Activated CD4-positive, alpha-beta T cell treated with anti-CD3 and anti-CD28 coated beads for 1 hour (primary cell): ENCODE measurements at places on chromosomes 3 and 15.

DNA sequence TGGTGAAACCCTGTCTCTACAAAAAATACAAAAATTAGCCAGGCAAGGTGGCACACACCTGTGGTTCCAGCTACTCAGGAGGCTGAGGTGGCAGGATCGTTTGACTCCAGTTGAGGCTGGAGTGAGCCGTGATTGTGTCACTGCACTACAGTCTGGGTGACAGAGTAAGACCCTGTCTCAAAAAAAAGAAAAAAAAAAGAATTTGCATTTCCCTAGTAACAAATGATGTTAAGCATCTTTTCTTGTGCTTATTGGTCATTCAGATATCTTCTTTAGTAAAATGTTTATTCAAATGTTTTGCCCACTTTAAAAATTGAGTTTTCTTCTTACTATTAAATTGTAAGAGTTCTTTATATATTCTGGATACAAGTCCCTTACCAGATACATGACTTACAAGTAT, 48.7 kb downstream of the NFKBIZ start:
- no peak for DNase-seq

DNA sequence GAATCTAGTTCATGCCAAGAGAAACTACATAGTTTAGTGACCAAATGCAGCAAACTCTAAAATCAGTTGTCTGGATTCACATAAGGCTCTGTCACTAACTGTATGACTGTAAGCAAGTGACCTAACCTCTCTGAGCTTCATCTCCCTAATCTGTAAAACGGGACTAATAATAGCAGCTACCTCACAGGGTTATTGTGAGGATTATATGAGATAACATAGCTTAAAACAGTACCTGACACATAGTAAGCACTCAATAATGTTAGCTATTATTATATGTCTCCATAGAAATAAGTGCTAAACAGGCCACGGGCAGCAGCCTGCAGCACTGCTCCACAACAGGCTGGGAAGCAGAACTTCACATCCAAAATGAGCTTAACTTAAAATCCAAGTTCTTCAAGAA, 30.2 kb downstream of the NPTN start:
- no peak for DNase-seq

DNA sequence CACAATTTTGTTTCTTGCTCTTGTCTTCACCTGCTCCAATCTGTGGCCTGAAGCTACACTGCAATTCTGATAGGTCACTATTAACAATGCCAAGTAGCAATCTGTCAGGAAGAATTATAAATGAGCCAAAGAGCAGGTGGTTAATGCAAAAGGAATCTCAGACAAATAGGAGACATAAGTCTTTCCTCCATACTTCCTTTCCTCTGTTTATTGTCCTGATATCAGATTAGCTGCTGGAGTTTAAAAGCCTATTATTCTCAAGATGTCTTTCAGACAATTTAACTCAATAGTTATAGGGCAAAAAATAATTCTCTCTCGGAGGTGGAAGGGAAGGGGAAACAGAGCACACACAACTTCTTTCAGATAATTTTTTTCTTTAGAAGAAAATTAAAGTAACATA, 491.6 kb downstream of the MFSD1 start:
- no peak for DNase-seq

DNA sequence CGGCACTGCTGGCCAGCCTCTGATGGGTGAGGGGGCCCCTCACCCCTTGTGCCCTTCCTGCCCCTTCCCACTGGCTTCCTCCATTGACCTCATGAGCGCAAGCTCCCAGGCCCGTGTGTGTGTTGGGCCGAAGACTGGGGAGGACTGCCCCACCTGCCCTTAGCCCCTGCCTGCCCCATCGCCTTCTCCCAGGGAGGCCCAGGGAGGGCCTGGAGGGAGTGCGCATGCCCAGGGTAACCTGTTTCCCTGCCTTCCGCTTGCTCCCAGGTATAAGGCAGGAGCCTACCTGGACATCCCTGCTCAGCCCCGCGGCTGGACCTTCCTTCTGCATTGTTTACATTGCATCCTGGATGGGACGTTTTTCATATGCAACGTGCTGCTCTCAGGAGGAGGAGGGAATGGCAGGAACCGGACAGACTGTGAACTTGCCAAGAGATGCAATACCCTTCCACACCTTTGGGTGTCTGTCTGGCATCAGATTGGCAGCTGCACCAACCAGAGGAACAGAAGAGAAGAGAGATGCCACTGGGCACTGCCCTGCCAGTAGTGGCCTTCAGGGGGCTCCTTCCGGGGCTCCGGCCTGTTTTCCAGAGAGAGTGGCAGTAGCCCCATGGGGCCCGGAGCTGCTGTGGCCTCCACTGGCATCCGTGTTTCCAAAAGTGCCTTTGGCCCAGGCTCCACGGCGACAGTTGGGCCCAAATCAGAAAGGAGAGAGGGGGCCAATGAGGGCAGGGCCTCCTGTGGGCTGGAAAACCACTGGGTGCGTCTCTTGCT, 8.8 kb downstream of the DLL4 start:
- DNase-seq: no peak

DNA sequence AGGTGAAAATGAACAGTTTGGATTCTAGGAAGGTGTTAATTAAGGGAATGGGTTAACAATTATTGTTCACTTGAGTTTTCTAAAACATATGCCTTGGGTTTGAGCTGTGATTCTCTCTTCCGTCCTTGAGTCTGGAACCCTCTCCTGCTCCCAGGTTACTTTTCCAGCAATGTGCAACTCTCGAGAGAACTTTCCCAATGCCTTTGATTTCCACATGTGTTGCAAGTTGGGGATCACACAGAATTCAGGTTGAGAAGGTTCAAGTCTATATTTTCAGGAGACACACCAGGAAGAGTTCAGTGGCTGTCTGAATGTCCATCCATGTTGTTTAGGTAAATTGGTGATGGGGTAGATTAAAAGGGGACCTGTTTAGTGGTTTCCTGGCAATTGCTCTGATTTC, 48.7 kb downstream of the TNFAIP8L3 start:
- DNase-seq: no peak

- DNase-seq: no peak
Measured at GRCh38 chr15:29945943-29946596, 123.8 kb upstream of the TJP1 start.

- no peak for DNase-seq
Measured at GRCh38 chr3:25009665-25010064, 418.4 kb upstream of the RARB start.

DNA sequence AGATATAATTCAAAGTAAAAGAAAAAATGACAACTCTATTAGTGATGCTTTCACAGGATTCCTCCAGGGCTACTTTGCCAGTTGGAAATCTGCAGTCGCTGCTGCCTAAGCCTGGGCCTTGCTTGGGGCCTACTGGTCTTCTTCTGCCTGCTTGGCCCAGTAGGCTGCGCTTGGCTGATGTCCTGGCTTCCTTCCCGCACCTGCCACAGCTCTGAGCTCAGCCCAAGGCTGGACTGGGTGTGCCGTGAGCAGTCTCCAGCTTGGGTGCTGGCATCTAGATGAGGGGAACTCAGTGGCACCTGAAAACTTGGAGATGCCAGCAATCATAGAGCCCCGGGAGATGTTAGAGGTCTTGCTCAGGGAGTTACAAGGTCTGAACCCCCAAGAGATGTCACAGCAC, 108.3 kb downstream of the BCHE start:
- DNase-seq: no peak

GRCh38 chr3:189108067-189108466, 63.7 kb upstream of the TPRG1 start:
- no peak for DNase-seq

DNA sequence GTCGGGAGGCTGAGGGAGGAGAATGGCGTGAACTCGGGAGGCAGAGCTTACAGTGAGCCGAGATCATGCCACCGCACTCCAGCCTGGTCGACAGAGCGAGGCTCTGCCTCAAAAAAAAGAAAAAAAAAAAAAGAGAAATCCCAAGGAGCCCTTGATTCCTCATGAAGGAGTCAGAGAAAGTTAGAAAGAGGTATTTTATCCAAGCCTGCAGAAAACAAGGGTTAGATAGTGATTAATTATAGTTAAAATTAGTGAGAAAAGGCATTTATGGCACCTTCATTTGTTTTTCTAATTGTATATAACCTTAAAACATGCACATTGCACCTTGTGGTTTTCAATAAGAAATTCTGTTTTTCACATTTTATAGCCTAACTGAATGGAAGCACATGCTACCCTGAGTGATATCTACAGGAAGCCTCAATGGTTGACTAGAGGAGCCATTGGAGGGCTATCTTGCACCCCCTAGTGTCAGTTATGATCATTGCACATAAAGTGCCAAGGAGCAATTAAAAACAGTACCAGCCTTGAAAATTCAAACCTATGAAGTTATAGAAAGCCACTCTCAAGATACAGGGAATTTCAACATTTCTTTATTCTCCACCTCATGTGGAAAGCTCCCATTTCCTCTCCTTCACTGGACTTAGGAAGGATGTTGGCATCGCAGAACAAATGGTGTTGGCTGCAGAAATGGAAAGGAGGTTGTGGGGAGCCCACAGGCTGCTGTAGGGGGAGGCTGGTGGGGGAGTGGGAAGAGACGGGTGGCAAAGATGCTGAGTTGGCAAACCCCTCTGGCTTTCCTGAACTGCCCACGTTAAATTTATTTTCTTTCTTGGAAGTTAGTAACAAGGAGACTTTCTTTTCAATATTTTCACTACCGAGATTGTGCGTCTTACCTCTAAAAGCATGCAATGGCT, 48.5 kb downstream of the ITGA11 start:
- DNase-seq: no peak

DNA sequence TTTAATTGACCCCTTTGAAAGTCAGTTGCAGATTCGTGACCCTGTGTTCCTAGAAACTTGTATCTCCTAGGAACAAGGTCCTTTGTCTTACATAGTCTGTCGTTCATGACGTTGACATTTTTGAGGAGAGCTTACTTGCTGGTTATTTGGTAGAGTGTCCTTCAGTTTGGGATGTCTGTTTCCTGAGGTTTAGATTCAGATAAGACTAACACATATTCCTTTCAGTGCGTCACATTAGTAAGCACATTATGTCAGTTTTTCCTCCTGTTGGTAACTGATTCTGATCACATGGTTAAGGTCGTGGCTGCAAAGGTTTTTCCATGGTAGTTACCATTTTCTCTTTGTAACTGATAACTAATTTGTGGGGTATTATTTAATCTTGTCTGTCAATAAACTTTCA, 80.8 kb downstream of the PCCB start:
- DNase-seq: no peak

GRCh38 chr15:83110381-83110780, 2.9 kb downstream of the TM6SF1 start:
- no peak for DNase-seq
